ENCODE measurements at places on chromosomes 5 and 9. TPM values are rescaled to one million over a fixed set of nuclear protein-coding genes. Genes with fewer than 3 reads are reported as not detected.

The BASP1 gene
- 250 TPM for total RNA-seq

The PCA3 gene
- total RNA-seq, result not detected

The PDZD2 gene
- 0.44 TPM for total RNA-seq

The EPB41L4A gene
- 0.29 TPM for total RNA-seq

The LURAP1L gene
- 14.6 TPM for total RNA-seq

The FBXL7 gene
- 3.1 TPM for total RNA-seq

The TXNDC8 gene
- total RNA-seq, result not detected

The FOXD4L6 gene
- under 0.01 TPM for total RNA-seq

The DNM1 gene
- 17.1 TPM for total RNA-seq

The GRM6 gene
- not detected for total RNA-seq

The PDE8B gene
- under 0.01 TPM for total RNA-seq

The PCDHGA3 gene
- total RNA-seq, result 5.5 TPM

The ORM2 gene
- total RNA-seq, result not detected

The LHX2 gene
- not detected for total RNA-seq

The CYFIP2 gene
- 15.3 TPM for total RNA-seq

The SPINK13 gene
- total RNA-seq, result not detected

The ENTPD8 gene
- not detected for total RNA-seq

The NR5A1 gene
- total RNA-seq, result not detected

The TLE4 gene
- total RNA-seq, result 24.9 TPM

The C6 gene
- total RNA-seq, result not detected

The ELAVL2 gene
- total RNA-seq, result not detected

The FAM78A gene
- 0.44 TPM for total RNA-seq

The PHF19 gene
- 20.1 TPM for total RNA-seq

The ABITRAM gene
- total RNA-seq, result 7.2 TPM

The GTF3C4 gene
- 21.3 TPM for total RNA-seq

The FRMD3 gene
- under 0.01 TPM for total RNA-seq

The OBP2B gene
- not detected for total RNA-seq

The UBE2R2 gene
- total RNA-seq, result 22.3 TPM

The SPAAR gene
- total RNA-seq, result not detected

The TCF7 gene
- 0.44 TPM for total RNA-seq

The GFRA3 gene
- total RNA-seq, result not detected

The SARDH gene
- total RNA-seq, result 11.9 TPM

The IFNK gene
- not detected for total RNA-seq

The KCNV2 gene
- total RNA-seq, result not detected

The HAND1 gene
- total RNA-seq, result 0.14 TPM

The C5orf58 gene
- total RNA-seq, result under 0.01 TPM

The F2RL2 gene
- 6.6 TPM for total RNA-seq

The SGCD gene
- 0.88 TPM for total RNA-seq

The FAT2 gene
- total RNA-seq, result under 0.01 TPM
